Spinal cord (tissue), 10 donors: ENCODE measurements at places on chromosomes 5 and 9. TPM values are rescaled to one million over a fixed set of nuclear protein-coding genes. Genes with fewer than 3 reads are reported as not detected.

- no peak for DNase-seq
Measured at GRCh38 chr9:80976403-80976802, 712.9 kb downstream of the TLE1 start.

DNA sequence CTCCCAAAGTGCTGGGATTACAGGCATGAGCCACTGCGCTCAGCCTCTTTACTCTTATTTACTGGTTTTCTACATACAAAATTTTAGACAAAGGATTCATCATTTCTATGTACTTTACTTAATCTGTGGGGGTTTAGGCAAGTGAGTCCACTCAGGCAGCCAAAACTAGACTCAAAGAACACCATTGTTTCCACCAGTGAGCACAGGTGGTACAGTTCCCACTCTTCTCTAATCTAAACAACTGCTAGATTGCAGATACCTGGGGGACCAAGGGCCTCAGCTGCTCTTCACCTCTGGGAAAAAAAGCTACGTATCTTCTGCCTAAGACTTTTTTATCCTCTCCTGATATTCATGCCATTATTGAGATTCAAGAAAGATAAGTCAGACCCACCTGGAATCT lies 260.1 kb downstream of the EBF1 start:
- DNase-seq = no peak

DNA sequence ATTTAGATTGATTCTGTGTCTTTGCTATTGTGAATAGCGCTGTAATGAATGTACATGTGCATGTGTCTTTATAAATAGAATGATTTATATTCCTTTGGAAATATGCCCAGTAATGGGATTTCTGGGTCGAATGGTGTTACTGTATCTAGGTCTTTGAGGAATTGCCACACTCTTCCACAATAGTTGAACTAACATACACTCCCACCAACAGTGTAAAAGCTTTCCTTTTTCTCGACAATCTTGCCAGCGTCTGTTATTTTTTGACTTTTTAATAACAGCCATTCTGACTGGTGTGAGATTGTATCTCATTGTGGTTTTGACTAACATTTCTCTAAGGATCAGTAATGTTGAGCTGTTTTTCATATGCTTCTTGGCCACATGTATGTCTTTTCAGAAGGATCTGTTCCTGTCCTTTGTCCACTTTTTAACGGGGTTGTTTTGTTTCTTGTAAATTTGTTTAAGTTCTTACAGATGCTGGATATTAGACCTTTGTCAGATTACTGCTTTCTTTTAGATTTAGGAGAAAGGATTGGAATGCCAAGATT lies 125.0 kb upstream of the NR5A1 start:
- no peak for DNase-seq

DNA sequence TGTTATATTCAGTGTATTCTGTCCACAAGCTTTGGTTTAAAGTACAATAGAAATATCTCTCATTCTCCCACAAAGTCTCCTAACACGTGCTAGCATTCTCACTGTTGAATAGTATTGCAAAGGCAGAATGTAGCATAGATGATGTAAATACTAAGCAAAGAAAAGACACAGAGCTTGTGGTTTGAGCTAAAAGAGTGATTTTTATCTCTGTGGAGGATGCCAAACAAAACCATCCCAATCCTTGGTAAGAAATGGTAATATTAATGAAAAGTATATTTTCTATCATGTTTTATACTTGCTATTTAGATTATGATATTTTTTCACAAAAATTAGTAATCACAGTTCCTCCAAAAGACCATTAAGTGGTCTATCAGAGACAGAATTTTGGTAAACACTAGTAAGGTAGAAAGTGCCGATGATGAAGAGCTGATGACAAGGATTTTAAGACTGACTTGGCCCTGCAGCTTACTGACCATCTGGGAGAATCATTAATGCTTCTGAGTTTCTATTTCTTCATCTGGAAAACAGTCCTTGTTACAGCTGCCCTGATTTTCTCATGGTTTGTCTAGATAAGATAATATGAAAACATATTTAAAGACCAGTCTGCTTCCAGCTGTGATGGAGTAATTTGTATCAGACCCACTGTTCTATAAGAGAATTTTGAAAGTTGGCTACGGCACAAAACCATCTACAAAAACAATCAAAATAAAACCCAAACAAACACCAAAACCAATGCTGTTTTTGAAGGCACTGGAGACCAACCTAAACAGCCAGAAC lies 510.2 kb downstream of the SPATA31D1 start:
- DNase-seq = no peak

Gene KLF4
- 42.9 TPM for polyA plus RNA-seq

Gene SLC34A3
- polyA plus RNA-seq = 1.6 TPM

Gene KLF9
- 9.0 TPM for polyA plus RNA-seq

Gene TMEFF1
- polyA plus RNA-seq = 17.8 TPM
